ENCODE measurements at places on chromosomes 2 and 18.

DNA sequence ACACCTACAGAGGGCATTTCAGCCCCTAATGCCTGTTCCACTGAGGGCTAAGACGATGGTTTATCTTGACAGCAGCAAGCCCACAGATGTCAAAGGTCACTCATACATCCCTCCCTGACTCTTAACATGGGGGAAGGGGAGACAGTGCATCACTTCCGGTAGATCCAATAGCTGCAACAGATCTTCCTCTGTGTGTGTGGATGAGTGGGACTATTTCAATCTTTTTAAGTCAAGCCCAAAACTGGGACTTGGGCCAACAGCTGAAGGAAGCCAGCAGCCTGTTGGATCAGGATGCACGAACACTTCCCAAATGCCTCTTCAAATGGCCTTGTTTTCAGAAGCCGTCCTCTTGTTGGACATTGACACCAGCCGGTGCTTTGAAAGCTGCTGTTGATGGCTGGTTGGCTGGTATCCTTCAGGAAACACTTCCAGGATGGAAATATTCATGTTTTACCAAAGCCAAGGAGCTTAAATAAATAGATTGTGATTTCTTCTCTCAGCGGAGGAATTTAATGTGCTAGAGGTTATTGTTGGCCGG is 59.2 kb downstream of the IL1R2 start:
- DNase-seq = no peak

DNA sequence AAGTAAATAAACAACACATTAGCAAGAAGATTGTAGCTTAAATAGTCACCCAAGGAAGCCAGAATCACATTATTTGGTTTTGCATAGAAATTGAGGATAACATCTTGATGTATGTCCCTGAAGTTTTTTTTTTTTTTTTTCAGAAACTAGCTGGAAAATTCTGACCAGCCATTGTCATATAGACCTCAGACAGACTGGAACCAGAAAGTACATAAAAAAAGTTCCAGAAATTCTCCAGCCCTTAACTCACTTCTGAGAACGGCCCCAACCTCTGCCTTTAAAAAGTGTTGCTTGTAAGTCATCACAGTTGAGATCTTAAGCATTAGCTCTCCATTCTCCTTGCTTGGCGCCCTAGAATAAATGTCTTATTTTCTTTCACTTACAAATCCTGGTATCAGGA is 350.5 kb downstream of the CCDC85A start:
- no peak for DNase-seq

GRCh38 chr2:237648016-237648381 is 20.6 kb downstream of the LRRFIP1 start:
- DNase-seq = no peak

- no peak for DNase-seq
These were observed 48.1 kb downstream of the ADCY3 start for GRCh38 chr2:24871852-24872333.

DNA sequence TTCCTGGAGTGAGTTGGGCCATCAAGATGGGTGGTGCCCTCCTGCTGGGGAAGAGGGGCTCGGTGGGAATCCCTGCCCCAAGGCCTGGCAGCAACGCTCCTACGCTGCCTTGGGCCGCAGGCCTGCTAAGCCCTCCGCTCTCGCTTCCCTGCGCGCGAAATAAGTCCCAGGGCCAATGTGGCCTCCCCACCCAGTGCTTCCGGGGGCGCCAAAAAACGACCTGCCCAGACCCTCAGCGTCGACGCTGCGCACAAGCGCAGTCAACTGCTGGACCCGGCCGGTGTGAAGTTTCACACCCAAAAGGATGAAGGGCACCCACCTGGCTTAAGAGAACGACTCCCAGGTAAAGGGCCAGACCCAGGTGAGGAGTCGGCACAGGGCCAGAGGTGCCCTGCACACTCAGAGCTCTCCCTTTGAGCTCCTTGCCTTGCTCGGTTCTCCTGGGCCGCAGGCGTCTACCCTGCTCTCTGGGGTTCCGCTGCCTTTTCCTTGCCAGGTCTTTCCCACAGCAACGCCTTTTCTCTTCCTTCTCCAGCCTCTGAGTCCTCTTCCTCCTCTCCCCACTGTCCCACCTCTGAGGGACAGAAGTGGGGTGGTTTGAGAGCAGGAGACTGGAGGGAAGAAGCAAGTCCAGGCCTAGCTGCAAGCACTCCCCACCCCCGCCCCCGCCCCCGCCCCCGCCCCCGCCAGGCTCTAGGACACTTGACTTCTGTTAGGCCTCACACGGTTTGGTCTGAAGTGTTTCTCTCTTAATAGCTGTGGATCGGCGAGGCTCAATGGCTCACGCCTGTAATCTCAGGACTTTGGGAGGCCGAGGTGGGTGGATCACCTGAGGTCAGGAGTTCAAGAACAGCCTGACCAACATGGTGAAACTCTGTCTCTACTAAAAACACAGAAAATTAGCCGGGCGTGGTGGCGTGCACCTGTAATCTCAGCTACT is at the start of gene DNAJC5G:
TSS of gene DNAJC5G (plus strand) at position 223 of the 940 bp plus-strand sequence. CDS start 1,296 bp downstream, outside the sequence.
- DNase-seq = no peak

- peak; percentile 69 for DNase-seq
These were observed 50.3 kb downstream of the ARL4C start for GRCh38 chr2:234446404-234447076.

DNA sequence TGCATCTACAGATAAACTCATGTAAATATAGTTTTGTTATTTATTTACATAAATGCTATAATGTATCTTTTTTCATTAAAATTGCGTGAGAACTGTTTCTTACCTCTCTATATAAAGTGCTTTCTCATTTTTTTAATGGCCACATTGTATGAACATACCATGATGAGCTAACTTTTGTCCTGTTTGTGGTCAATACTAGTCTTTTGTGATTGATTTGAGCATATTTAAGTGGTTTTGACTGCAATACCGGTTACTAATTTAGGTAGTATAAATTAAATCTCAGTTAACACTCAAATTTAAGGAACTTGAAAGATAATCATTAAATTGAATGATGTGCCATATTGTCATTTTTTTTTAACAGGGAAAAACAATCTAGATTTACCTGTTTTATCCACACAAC is 108.2 kb downstream of the HAUS1 start:
- DNase-seq = no peak

- no peak for DNase-seq
These were observed 158.9 kb downstream of the LDLRAD4 start for GRCh38 chr18:13377496-13377895.

DNA sequence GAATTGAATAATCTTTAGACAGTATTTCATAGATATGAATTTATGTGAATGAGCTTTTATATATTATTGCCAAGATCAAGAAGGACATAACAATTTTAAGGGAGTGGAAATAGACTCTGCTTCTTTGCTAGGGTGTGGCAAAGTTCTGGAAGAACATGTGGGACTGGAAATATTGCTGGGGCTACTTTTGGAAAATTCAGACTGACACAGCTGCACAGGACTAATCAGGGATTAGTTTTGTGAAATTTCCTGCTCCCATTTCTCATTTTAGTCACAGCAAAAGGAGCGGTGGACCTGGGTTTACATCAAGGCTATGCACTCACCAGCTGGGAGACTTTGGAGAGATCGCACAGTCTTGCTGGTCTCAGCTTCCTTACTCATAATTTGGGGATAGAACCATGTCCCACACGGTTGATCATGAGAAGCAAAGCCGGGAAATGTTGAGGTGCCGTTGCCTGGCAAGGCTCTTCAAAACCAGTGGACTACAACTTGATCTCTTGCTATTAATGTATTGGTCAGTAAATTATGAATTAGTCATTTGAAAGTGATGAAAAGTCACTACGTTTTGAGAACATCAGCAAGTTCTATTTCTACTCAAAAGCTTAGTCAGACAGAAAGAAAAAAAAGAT is 42.4 kb downstream of the IL1RL2 start:
- no peak for DNase-seq

GRCh38 chr2:175585496-175585895 is 404.0 kb upstream of the ATP5MC3 start:
- DNase-seq = no peak

DNA sequence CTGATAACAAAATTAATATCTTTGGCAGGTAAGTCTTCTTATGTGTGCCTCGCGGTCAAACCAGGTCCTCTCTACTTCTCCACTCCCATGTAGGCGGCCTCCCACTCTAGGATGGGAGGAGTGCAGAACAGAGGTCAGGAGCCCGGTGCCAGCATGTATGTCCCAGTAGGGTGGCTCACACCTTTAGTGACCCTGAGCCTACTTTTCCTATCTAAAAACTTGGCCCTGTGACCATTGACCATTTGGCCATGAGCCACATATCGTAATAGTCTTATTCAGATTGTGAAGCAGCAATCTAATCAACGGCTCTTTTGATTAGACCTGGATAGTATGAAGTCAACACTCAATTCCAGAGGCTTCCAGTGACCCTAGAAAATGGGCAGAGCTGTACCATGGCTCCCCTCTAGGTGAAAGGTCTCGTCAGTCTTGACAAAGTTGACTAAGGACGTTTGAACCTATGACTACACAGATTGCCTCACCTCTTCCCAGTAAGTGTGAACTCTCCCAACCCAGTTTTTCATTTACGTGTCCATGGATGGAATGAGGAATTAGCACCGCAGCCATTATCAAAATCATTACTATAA is 17.1 kb upstream of the FABP1 start:
- no peak for DNase-seq

DNA sequence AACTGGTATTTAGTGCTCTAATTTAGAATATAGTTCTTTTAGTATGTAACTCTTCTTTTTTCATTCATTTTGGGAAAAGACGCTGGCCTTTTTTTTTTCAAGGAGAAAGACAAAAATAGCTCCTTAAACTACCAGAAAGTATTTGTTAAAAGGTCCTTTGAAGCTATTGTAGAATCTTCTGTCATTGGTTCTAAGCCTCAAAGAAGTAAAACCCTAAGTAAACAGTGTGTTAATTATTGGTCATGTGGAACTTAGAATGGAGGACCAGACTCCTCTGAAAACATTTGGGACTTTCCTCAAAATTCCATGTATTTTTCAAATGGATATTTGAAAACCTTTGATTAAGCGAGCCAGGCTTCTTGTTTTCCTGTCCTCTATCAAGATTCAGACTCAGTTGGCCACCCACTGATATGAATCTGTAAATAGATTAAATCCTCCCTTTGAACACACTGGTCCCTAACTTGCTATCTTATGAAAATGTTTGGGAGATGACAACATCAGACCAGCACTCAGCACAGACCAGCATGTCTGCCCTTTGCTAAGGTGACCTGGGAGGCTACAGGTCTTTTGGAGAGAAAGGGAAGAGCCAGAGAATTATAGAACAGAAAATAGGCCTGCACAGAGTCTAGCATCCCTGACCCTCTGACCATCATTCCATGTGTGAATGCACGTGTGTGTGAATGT is 120.3 kb upstream of the GATA6 start:
- DNase-seq = no peak

DNA sequence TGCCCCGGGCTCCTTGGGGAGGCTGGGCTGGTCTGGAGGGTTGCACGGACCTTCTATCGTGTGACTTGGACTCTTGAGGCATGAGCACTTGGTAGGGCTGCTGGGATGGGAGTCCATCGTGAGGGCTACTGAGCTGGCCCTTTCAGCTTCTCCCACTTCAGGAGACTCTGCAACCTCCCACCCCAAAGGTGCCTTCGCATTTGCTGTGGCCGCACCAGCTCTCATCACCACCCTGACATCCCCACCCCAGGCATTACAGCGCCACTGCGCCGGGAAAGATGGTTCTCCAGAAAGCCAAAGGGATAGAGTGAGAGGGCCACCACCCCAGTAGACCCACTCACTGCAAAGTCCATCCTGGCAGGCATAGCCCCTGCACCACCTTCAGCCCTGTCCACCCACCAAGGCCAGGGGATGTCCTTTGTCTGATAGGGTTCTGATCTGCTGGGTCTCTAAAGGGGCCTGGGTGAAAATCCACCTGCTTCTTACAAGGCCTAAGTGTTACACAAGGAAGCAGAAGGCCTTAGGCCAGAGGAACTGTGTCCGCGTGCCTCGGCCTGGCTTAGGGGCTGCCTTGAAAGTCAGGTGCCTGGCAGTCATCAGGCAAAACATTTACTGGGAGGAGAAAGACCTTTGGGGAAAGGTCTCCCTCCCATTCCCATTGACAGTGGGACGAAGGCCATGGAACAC is 5.1 kb downstream of the EHD3 start:
- no peak for DNase-seq

- DNase-seq = no peak
These were observed 62.5 kb upstream of the RAB27B start for GRCh38 chr18:54765636-54766375.

DNA sequence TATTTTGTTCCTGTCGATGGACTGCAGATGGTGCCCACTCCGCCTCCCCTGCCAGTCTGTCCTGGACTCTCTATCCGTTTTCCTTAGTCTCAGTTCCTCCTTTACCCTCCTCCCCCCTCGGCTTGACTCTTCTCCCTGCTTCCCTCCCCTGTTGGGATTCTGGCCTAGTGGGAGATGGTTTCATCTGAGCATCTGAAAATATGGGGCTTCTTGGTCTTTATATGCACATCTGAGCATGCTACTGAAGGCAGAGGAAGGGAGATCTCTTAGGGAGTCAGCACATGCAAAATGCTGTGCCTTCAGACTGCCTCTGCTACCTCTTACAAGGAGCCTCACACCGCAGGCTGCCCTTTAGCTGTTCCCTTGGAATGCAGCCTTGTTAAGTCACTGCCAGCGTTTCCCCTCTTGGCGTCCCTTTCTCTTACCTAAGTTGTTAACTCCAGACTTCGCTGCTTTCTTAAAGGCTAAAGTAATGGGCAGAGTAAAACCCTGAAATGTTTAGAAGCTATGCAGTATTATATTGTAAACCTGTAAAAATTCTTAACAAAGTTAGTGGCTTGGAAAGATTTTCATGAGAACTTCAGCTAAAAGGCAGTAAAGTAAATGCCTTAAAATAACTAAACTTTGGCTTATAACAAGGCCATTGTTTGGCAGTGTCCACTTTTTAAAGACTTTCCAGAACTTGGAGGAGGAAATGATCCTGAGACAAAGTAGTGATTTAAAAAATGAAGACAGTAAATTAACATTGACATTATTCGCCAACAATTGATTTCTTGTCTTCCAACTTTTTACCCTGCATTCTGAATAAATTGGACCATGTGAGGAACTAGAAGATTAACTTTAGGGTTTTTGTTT is 49.8 kb downstream of the LDLRAD4 start:
- DNase-seq = no peak

- DNase-seq = no peak
These were observed 18.4 kb downstream of the MRPS9 start for GRCh38 chr2:105056245-105056644.

- peak; percentile 27 for DNase-seq
These were observed 150.6 kb downstream of the RTN4 start for GRCh38 chr2:54899576-54900200.

DNA sequence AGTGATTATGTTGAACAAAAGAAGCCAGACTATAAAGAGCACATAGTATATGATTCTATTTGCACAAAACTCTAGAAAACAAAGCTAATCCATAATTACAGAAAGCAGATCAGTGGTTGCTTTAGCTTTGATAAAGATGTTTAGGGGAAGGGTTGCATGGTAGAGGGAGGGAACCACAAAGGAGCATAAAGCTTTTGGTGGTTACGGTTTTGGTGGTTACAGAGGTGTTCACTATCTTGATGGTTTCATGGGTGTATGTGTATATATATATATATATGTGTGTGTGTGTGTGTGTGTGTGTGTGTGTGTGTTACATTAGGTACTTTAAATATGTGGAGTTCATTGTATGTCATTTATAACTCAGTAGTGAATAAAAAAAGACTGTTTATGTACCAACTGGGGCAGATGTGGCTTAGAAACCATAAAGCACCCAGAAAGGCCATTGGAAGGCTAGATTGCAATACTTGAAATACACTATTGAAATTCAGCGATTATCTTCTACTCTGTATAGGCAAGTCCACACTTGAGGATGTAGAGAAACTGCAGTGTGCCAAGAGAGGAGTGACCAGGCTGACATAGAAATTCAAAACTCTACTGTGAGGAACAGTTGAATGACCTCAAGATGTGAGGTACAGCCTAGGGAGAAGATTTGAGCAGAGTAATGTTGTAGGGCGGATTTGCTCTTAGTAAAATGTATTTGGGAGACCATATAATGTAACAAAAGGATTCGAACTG is 60.6 kb downstream of the CAB39 start:
- no peak for DNase-seq

GRCh38 chr2:11416186-11416585 is 49.8 kb downstream of the E2F6 start:
- DNase-seq = no peak
